ENCODE measurements at places on chromosomes 5 and 9.

- DNase-seq = no peak
Measured at GRCh38 chr9:38408719-38409118, 15.5 kb downstream of the IGFBPL1 start.

GRCh38 chr9:34552606-34552981 lies 29.8 kb upstream of the ENHO start:
- DNase-seq = no peak

DNA sequence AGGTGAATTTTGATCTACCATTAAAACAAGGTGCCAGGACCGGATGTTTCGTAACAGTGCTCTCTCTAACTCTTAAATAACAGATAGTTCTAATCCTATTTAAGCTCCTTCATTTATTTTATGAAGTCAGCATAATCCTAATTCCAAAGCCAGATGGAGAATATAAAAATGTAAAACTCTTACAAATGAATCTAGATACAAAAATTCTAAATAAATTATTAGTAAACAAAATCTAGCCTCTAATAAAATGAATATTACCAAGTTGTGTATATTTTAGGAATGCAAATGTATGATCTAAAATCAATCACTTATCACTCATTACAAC lies 32.4 kb upstream of the IL33 start:
- DNase-seq = no peak

DNA sequence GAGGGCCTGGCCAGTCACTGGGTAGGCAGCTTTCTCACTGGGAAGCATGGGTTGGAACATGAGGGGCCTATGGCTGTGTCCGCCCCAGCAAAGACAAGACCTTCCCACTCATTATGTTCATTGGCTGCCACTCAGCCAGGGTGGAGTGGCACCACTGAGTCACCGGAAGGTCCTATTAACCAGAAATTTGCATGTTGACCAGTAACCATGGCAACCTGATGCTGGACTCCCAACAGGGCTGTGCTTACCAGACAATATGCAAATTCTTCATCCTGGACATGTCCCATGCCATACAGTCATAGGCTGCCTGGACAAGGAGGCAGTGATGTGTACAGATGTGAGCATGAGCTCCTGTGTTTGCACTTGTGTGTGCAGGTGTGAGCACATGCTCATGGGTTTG lies 66.7 kb downstream of the PSD2 start:
- no peak for DNase-seq

DNA sequence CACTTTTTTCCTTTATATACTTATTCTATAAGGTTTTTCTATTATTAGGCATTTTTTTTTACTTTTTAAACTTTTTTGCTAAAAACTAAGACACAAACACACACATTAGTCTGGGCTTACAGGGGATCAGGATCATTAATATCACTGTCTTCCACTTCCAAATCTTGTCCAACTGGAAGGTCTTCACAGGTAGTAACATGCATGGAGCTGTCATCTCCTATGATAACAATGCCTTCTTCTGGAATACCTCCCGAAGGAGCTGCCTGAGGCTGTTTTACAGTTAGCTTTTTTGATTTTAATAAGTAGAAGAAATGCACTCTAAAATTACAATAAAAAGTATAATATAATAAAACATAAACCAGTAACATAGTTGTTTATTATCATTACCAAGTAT lies 345.5 kb upstream of the PTGER4 start:
- no peak for DNase-seq
